Eye (tissue), 1 donor: ENCODE measurements at places on chromosomes 6 and 20.

- no peak for DNase-seq
These were observed 31.6 kb upstream of the MRPS10 start for GRCh38 chr6:42249279-42249678.

GRCh38 chr6:26534681-26535465 is 3.3 kb upstream of the HMGN4 start:
- peak; percentile 40 for DNase-seq

DNA sequence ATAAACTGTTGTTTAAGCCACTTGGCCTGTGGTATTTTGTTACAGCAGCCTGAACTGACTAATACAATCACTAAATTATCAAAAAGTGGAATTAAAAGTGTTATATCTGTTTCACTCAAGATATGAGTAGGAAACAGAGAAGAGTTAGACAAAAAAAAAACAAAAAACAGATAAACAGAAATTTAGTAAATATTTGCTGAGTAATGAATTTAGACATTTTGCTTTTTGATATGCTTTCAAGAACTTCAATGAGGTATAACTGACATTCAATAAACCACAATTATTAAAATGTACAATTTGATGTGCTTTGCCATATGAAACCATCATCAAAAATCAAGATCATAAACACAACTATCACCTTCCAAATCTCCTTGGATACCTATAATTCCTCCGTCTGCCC is 369.2 kb downstream of the PAX1 start:
- DNase-seq, result no peak

DNA sequence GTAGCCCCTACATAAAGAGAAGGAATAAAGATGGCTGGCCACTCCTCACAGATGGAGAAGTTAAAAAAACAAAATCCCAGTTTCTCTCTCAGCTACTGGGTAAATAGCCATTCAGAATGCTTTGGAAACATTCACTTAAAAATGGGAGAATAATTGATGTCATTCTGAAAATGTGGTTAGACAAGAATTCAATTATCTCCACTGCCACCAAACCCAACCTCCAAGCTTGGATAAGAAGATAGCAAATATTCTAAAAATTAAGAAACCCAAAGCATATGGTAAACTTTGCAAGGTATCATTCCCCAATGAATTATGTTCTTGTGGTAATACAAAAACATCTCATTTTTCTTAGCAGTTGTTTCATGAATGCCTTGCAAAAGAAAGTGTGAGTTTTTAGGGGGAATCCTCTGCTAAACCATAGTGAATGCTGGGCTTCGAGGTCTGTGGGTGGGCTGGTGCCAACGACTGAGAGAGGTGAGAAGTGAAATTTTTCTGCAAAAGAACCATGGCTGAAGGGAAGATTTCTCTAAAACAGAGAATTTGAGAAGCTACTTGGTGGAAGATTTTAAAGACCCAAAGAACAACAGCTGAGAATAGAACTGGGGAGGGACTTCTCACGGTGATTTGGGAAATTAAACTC is 497.9 kb upstream of the JARID2 start:
- no peak for DNase-seq

GRCh38 chr6:163310096-163310972 is 104.2 kb upstream of the QKI start:
- no peak for DNase-seq

DNA sequence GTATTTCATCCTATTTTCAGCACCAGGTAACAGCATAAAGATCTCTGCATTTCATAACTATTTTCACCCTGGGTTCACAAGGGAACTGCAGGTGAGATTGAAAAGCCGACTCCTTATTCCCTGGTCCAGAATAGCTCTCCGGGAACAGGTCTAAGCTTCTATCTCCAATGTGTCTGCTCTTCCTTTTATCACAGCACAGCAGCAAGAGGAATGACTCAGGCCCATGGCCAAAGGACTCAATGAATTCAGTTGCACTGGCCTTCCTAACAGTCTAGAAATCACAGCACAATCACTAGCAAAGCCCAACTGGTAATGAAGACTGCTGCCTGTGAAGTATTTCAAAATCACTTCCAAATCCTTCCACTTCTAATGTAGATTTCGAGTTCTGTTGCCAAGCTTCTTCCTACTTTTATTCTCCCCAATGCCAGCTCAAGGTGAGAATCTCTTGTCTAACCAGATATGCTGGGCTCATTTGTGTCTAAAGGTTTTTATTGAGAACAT is 30.7 kb downstream of the HMGN3 start:
- no peak for DNase-seq

GRCh38 chr20:32429745-32430360 is 71.7 kb downstream of the ASXL1 start:
- no peak for DNase-seq

DNA sequence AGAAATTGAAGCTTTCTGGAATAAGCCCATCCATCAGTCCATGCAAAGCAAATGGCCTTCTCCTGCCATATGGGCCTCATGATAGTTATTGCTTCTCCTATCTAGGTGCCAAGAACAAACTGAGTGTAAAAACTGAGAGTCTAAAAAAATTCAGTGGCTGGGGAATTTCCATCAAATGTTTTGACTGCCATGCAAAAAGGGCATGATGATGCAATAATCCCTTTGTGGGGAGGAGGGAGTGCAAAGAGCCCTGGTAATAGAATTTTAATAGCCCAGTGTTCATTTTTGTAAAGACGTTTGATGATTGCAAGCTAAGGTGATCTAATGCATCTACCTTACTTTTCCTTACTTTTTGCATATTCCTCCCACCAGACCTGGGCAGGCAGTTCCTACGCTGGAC is 683.7 kb downstream of the EPM2A start:
- DNase-seq, result no peak

DNA sequence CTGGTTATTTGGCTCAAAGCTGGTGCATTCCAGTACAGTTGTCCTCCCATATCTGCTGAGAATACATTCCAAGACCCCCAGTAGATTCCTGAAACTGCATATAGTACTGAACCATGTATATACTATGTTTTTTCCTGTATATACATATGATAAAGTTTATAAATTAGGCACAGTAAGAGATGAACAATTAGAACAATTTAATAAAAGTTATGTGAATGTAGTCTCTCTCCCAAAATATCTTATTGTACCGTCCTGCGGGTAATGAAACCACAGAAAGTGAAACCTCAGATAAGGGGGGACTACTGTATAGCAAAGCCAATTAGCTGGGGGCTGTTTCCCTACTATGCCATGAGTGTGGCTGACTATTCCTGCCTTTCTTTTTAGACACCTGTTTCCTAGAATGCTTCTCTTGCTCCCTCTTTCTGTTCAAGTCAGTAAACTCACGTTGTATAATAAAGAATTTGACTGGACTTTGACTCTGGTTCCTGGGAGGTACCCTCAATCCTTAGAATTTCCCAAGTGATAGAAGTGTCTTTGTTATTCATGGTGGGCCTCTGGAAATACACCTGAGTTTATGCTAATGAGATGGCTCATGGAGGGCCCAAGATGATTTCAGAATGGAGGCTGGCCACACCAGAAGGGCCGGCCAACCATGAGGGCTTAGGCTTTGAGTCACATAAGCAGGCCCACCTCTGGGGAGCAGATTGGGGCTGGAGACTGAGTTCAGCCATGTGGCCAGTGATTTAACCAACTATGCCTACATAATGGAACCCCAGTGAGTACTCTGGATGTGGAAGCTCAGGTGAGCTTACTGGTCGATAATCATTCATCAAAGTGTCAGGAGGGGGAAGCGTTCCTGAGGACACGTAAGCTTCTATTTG is 689 bp upstream of the BLOC1S5 start:
- no peak for DNase-seq

DNA sequence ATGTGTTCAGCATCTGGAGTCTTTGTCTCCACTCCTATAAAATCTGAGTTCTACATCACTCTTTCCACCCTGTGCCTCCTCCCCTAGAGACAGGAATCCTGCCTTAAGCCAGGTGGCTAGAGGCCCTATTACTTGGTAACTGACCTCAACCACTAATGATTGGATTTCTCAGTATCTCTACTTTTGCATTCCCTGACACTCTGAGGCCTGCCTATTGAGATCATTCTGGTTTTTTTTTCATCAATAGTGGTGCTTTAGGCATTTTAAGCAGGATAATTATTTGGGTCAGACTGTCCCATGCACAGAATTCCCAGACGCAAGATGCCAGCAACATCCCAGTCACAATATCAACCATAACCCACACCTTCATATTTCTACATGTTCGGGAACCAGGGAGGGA is 3.9 kb upstream of the GCM1 start:
- DNase-seq, result no peak

- no peak for DNase-seq
These were observed 17.4 kb upstream of the PRDM13 start for GRCh38 chr6:99589290-99589672.

- DNase-seq, result no peak
These were observed 161.7 kb downstream of the UNC5CL start for GRCh38 chr6:40877362-40877761.

GRCh38 chr6:154937306-154938220 is 57.6 kb upstream of the TIAM2 start:
- DNase-seq, result peak; percentile 50

GRCh38 chr6:89346433-89346832 is 6.1 kb downstream of the UBE2J1 start:
- no peak for DNase-seq

- no peak for DNase-seq
These were observed 48.2 kb downstream of the TOP1 start for GRCh38 chr20:41076776-41077175.

DNA sequence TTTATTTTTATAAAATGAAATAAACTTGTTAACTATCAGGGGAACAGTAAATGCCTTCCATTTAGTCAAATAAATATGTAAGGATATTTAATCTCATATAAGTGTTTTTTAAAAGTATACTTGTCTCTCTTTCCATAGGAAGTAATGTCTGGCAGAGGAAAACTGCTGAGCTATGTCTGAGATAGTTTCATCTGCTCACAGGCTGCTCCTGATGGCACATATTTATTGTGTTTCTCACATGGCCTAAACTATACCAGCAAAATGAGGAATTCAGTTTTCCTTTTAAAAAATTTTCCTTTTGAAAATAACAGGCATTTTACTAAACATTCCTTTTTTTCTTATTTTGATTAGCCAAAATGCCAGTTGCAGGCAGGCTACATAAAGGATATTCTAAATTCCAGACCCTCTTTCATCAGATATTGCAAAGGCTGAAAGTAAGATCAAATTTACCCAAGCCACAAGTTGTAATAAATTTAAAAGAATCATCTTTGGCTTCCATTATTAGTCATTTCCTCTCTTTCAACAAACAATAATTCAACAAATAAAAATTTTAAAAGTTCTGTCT is 60.1 kb upstream of the RNF146 start:
- DNase-seq, result no peak

GRCh38 chr20:36202891-36203338 is 33.4 kb upstream of the AAR2 start:
- DNase-seq, result peak; percentile 84

DNA sequence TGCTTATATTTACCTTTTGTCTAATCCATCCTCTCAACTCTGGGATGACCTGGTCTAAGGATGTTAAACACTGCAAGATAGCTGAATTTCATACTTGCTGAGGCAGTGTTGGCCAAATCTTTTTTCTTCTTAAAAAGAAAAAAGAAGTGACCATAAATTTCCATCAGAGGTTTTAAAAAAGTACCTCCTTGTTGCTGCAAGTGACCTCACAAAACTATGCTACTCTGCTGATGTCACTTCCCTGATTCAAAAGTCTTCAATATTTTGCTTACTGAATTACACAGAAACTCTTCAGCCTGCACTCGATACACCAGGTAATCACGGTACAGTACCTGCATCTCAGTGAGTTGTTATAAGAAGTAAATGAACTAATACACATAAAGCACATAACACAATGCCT is 107.2 kb upstream of the PRDM1 start:
- DNase-seq, result no peak

GRCh38 chr6:44272999-44273566 is 2.8 kb downstream of the TMEM151B start:
- no peak for DNase-seq

DNA sequence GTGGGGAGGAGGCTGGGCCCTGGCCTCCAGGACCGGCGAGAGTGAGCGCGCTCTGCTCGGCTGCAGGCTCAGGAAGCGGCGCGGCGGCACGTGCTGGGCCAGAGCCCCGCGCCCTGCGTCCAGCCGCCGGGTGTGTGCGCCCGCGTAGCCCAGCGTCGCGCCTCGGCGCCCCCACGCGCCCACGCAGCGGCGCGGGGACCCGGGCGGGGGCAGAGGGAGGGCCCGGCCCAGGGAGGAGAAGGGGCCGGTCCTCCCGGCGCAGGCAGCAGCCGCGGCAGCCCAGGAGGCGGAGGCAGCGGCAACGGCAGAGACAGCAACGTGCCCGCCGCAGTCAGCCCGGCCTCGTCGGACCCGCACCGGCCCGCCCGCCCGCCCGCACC is at the start of gene EYA2:
Gene EYA2, plus strand, starts transcription at position 265 of the 380 bp plus-strand sequence. CDS start 95,168 bp downstream, outside the sequence.
- DNase-seq, result peak; percentile 59

DNA sequence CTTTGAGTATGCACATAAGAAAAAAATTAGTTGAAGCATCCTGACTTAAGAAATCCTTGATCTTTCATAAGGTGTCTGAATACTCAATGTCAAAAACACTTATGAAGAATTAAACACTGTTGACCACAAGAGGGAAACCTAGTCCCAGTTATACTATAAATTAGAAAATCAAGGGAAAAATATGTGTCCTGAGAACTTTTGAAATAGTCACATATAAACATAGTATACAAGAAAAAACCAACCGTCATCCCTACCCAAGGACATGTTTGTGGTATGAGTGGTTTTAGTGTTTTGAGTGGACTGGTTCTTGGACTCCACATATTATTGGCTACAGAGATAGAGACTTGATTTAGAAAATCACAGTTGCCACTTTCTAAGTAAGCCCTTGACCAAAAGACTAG is 7.6 kb upstream of the HLA-DRA start:
- DNase-seq, result peak; percentile 60

GRCh38 chr6:163588220-163588919 is 173.9 kb downstream of the QKI start:
- no peak for DNase-seq

GRCh38 chr6:111367393-111368088 is 115.5 kb downstream of the REV3L start:
- DNase-seq, result no peak

DNA sequence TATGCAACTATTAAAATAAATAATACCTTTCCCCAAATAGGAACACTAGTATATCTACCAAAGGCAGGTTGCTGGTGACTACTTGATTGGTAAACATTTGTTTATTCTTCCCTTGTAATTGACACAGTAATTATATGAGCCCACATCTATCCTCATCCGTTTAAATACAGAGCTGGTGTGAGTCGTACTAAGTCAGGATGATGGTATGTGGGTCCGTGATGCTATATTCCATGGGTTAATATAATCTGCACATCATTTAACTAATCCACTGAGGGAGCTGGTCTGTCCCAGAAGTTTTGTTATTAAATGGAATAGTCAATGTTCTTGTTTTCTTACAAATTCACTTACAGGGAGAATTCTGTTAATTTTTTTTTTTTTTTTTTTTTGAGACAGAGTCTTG is 164.0 kb upstream of the AGPAT4 start:
- no peak for DNase-seq

DNA sequence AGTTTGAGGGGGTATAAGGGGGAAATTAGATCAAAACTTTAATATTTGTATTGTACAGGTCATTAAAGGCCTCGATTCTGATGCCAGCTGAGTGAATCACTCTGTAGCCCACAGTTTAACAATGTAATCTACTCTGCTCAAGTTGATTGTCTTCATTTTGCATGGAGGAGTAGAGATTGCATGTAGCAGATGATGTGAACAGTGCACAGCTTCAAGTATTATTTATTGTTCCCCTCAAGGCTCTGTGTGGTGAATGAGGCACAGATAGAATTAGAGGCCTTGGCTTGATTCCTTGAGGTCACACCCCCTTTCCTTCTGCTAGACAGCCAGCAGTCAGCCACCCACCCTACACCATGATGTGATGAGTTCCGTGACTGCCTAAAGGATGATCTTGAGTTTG is 38.1 kb downstream of the TXLNB start:
- DNase-seq, result no peak

GRCh38 chr6:7912024-7912423 is 1.4 kb upstream of the TXNDC5 start:
- no peak for DNase-seq
